ENCODE measurements at places on chromosomes 2 and 18.

- no peak for DNase-seq
These were observed 11.7 kb downstream of the CKAP2L start for GRCh38 chr2:112752667-112753066.

GRCh38 chr2:150672311-150672710, 184.8 kb upstream of the RND3 start:
- no peak for DNase-seq

DNA sequence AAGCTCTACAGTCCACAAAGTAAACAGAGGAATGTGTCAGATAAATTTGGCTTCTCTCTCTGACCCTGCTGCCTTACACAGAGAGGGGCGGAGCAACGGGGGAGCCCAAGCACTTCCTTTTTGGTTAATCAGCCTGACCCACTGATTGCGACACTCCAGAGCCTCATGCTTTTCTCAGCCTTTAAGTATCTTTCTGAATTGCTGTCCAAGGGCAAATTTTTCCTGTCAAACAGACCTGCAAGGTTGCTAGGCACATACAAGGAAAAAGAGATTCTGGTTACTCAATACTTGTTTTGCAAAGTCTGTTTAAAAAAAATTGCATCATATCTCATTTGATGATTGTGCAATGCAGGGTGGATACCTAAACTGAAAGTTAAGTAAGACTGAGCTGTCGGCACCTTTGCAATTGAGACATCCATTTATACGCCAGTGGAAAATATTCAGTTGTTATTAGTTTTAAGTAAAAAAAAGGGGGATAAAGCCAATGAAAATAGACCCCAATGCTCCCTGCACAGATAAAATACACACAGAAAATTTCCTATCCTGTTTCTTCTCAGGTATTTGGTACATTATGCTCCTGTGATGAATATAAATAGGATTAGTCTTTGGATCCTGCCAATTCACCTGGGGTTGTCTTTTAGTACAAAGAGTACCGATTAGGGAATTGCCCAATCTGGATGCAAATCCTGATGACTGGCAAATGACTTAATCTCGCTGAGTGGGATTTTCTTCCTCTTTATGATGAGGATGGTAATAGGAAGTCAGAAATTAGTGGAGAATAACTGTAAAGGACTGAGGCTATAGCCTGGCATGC, 260.2 kb upstream of the TRIB2 start:
- peak; percentile 93 for DNase-seq

DNA sequence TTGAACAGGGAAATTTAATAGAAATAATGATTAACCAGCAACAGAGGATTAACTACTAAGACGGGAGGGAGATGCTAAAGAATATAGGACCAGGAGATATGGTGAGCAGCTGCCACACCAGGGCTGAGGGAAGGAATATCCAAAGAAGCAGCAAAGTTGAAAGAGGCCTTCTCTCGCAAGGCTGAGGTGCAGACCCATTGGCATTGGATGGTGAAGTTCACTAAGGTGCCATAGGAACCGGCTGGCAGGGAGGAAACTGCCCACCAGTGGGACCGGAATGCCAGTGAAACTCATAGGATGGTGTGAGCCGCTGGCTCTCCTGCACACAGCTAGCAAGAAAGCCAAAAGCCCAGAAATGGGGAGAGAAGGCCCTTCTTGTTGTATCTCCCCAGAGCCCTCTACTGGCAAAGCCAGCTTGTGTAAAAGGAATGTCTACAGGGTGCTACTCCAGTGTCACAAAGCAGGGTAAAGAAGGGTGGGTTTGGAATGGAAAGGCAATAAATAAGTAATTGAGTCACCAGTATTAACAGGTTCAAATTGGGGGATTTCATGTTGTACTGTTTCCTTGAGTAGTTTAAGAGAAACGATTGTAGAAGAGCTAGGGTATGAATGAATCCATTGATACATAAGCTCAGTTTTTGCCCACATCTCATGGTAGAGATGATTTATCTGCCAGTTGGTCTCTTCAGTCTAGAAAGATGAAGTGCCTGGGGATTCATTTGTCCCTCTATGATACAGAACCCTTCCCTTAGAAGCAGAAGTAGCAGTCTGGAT, 36.0 kb downstream of the FARP2 start:
- no peak for DNase-seq

DNA sequence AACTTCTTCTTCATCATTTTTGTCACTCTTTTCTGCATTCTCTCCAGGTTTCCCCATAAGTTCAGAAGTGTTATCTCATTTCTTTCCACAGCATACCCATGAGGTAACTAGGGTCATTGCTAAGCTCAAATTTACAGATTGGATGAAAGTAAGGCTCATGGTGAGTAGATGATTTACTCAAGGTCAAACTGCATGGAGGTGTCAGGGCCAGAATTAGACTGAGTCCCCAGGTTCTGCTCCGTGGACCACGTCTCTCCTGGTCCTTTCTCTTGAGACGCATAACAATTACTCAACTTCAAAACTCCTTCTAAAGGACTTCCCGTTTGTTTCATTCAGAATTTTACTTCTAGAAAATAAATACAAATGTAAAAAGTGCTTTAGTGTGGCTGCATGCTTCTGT, 43.4 kb downstream of the SMIM21 start:
- no peak for DNase-seq

GRCh38 chr2:159637988-159638501, 21.7 kb upstream of the BAZ2B start:
- DNase-seq: no peak

- peak; percentile 51 for DNase-seq
These were observed 578 bp downstream of the IWS1 start for GRCh38 chr2:127525691-127526131.

GRCh38 chr2:3422161-3422779, 42.8 kb downstream of the TRAPPC12 start:
- DNase-seq: no peak

DNA sequence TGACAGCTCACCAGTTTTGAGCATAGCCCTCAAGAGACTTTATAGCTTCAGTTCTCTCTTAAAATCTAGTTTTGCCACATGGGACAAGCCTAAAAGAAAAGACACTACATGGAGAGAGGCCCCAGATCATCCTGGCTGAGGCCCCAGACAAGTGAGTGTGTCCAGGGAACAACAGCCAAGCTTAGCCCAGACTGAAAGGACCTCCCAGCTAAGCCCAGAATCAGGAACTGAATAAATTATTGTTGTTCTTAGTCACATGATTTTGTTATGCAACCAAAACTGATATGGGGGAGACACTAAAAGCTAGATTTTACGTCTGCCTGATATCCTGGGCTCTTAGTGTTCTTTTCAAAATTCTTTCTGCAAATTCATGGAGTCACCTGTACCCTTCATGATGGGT, 29.3 kb upstream of the LBH start:
- no peak for DNase-seq

GRCh38 chr18:27665264-27665799, 480.2 kb upstream of the CHST9 start:
- no peak for DNase-seq

GRCh38 chr18:6593142-6593885, 136.2 kb upstream of the ARHGAP28 start:
- no peak for DNase-seq

- DNase-seq: no peak
These were observed 67.1 kb downstream of the DIPK1C start for GRCh38 chr18:74389991-74390390.

GRCh38 chr2:134220344-134220974, 33.4 kb upstream of the MGAT5 start:
- no peak for DNase-seq

DNA sequence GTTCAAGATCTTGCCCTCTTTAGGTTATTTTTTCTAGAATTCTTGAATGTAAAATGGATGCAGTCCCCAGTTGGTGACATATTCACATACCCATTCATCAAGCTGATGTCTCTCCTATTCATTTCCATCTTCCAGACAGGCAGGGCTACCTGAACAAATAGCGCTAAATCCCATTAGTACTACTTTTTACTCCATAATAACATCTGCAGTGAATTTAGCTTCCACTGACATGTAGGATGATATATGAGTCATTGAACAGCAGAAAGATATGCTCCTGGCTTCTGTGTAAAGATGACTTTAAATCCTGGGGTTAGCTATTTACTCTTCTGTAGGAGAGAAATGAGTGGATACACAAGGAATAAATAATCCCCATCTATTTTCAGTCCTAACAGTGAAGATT, 194.7 kb downstream of the RND3 start:
- no peak for DNase-seq

GRCh38 chr2:211333377-211333776, 777.0 kb downstream of the CPS1 start:
- DNase-seq: no peak

DNA sequence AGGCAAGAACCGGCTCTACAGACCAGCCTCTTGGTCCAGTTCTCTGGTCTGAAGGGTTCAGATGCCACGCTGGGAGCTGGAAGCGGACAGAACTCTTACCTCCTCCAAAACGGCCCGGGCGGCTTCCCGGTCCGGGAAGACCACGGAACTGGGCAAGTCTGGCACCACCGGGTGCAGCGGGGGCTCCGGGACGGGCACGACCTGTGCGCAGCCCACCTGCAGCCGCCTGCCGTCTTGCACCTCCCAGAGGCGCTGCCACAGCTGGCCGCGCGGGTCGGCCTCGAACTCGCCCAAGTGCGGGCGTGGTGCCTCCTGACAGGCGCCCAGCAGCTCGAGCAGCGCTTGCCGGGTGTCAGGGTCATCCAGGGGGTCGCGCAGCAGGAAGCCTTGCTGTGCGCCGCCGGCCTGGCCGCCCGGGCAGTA, 773 bp downstream of the CMPK2 start:
- DNase-seq: peak; percentile 35

DNA sequence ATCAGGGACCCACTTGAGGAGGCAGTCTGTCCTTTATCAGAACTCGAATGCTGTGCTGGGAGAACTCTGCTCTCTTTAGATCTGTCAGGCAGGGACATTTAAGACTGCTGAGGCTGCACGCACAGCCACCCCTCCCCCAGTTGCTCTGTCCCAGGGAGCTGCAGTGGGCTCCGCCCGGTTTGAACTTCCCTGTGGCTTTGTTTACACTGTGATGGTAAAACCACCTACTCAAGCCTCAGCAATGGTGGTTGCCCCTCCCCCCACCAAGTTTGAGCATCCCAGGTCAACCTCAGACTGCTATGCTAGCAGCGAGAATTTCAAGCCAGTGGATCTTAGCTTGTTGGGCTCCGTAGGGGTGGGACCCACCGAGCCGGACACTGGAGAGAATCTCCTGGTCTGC, 11.8 kb upstream of the LHCGR start:
- DNase-seq: no peak

GRCh38 chr18:10319914-10320600, 134.4 kb upstream of the APCDD1 start:
- no peak for DNase-seq

DNA sequence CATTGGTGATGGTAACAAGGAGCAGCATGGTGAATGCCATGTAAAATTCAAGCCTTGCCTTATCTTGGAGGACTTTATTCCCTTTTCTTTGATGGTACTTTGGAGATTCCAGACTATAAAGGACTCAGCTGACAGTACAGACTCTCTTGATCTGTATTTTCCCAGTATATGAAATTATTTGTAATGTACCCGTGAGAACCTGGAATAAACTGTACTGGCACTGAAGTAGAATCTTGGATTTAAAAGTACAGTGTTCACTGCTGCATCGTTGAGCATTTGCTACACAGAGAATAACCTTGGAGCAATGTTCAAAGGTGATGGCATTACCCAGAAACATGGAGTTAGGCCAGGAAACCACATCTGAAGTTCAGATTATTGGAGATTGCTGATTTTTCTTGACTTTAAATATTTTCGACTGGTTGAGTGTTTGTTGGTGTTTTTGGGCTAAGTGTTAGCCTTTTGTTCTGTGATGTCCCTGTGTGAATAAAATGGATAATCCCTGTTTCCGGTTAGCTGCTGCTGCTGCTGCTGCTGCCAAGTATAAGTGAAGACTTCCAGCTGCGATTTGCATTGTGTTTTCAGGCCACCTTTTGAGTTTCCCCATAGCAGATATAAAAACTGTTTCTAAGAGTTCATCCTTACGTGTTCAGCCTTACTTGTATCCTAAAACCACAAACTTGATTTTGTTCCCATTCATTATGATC, 122.0 kb downstream of the SPTBN1 start:
- DNase-seq: no peak

GRCh38 chr18:53796040-53796729, 428.3 kb downstream of the MBD2 start:
- DNase-seq: no peak

- no peak for DNase-seq
These were observed 487.3 kb upstream of the NETO1 start for GRCh38 chr18:73355121-73355520.

Data from left lung (tissue), 14 donors.